ENCODE measurements at places on chromosomes 6 and 20.

GRCh38 chr6:56713254-56713672, 70.6 kb upstream of the DST start:
- DNase-seq: peak; percentile 79

DNA sequence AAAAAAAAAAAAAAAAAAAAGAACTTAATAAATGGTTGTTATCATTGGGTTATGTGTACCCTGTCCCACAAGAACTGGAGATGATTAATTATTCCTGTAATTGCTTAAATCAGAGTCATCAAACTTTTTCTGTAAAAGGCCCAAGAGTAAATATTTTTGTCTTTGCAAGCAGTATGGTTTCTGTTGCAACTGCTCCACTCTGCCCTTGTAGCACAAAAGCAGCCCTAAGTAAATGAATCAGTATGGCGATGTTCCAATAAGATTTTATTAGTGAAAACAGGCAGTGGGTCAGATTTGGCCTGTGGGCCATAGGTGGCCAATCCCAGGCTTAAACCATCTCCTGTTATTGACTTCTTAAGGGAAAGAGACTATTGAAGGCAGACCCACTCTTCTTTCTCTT, 252.7 kb downstream of the TSHZ2 start:
- DNase-seq: no peak

DNA sequence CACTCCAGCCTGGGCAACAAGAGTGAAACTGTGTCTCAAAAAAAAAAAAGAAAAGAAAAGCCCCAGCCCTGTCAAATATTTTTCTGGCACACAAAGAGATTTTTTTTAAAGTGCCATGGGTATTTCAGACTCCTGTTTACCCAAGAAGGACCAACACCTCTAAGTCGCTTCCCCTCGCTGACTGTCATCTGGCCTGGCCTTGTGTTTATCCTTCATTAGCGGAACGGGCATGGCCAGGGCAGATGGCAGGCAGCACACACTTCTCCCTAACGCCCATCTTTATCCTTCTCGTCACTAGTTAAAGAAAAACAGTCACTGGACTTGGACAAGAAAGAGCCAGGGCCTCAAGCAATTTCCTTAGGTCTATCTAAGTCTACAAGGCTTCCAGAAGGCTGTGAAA, 7.3 kb upstream of the CBFA2T2 start:
- no peak for DNase-seq

GRCh38 chr6:56524891-56525703, 117.6 kb downstream of the DST start:
- no peak for DNase-seq

DNA sequence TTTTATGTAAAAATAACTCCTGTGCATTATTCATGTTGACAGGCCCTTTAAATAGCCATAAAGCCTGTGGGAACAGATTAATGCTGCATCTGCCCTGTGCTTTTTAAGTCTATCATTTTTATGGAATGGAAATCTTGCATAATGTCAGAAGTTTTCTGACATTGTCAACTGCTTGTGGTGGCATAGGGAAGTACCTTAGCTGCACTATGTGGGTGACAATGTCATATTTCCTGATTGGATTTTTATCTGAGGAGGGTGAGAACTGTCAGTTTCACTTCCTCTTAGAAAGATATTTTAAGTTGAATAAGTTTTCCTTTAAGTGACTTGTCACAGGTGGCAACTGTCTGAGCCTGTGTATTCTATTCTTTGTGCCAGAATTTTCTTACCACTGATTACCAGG, 267.9 kb downstream of the PLCB1 start:
- no peak for DNase-seq

GRCh38 chr20:46746956-46747526, 37.6 kb downstream of the SLC2A10 start:
- peak; percentile 26 for DNase-seq

DNA sequence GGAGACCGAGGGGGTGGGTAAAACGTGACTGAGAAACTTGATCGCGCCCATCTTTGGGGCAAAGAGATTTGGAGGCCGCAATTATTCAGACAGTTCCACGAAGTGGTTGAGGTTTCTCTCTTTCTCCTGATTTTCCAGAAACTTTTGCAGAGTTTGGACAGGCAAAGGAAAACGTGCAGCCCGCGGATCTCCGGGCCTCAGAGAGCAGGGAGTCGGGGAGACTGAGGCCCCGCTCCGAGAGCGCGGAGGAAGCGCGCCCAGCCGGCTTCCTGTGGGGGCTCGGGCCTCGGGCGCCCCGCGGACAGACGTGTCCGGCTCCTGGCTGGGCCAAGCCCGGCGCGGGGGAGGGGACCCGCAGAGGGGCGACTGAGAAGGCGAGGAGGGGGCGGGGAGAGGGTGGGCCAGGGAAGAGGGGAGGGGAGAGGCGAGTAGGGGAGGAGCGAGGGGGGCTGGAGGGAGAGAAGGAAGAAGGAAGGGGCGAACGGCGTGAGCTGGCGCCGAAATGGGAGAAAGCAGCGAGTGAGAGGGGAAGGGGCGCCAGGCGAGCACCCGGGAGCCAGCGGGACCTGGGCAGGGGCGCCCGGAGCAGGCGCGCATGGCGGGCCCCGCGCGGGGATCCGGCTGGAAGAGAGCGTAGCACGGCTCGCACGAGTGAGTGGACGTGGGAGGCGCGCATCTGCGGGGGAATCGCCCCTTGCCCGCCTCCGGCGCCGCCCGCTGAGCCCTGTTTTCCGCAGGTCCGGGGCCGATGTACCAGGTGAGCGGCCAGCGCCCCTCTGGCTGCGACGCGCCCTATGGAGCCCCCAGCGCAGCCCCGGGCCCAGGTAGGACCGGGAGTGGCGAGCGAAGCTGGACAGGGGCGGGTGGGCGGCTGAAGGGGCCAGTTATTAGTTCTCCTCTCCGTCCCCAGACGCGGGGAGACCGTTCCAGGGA, at the start of gene MDFI:
Gene MDFI, plus strand, starts transcription at position 467 of the 933 bp plus-strand sequence. Its CDS starts 282 bp downstream, at position 749.
- DNase-seq: no peak

DNA sequence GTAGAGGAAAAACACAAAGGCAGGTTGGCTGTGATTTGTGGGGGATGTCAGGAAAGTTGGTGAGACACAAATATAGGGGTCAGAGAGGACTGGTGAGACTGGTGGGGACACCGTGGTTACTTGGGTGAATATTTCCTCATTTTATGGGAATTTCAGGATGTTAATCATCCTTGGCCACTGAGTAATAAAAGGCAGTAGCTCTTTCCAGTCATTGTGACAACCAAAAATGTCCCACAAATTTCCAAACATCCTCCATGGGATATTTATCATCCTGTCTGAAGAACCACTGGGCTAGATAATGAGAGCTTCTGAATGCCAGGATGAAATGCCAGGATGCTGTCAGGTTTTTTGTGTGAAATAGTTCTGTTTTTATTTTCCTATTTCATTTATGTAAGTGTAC, 374.1 kb downstream of the CD109 start:
- DNase-seq: no peak

- no peak for DNase-seq
Measured at GRCh38 chr6:33809594-33809993, 5.8 kb upstream of the MLN start.

DNA sequence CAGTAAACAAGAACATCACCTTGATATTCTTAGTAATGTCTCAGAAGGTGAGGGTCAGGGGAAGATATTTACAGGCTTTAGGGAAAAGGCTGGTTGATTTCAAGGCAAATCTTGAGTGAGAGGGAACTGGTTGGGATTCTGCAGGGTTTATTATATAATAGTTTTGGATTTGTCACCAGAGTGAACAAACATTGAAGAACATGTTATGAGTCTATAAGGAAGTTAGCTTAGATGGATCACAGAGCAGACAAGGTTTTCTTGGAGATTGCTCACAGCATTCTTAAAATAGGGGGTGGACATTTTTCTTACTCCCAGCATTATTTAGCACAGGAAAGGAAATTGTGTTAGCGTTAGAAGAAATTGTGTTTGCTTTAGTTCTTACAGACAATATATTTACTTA, 324.9 kb downstream of the LAMA2 start:
- DNase-seq: no peak

DNA sequence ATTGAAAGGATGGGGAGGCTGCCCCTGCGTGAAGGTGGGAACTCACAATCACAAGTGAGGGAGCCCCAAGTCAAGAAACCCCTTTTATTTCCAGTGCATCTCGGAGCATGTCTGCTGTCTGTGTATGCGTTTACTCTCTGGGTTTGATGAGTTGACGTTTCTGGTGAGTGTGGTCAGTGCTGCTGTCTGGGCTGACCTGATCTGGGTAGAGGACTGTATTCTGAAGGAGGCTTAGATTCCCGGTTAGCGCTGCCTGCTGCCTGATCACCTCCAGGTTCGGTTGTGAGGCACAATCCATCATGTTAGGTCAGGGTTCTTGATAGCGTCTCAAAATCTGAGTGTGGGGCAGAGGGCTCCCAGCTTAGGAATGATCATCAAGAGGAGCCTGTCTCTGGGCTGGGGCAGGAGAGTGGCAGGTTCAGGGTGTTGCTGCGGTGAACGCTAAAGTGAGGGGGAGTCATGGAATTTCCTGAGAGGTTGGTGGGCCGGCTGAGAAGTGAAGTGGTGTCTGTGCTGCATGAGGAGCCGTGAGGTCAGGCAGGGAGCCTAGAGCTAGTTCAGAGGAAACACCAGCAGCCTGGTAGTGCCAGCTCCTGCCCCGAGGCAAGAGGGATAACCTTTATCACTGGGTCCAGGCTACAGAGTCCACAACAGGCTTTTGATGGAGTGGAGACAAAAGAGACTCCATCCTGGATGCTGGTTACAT, 225.3 kb upstream of the CST7 start:
- DNase-seq: no peak

DNA sequence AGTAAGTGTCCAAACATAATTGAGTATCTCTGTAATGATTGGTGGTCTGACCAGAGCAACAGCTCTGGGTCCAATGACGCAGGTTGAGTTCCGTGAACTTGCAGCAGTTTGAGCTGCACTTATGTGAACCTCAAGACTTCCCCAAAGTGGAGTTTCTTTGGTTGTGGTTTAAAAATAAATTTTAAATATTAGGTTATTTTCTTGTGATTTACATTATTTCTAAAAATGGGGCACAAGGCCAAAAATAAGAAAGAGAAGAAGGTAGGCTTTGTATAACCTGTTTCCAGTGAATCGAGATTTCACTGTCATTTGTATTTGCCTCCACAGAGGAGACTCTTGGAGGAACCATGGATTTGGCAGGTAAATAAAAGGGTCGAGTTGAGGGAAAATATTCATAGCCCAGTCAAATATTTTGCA, 166.4 kb upstream of the ZNF217 start:
- DNase-seq: no peak

Measured in Caki2 (cell line).